ENCODE measurements at places on chromosomes 16 and 17.

DNA sequence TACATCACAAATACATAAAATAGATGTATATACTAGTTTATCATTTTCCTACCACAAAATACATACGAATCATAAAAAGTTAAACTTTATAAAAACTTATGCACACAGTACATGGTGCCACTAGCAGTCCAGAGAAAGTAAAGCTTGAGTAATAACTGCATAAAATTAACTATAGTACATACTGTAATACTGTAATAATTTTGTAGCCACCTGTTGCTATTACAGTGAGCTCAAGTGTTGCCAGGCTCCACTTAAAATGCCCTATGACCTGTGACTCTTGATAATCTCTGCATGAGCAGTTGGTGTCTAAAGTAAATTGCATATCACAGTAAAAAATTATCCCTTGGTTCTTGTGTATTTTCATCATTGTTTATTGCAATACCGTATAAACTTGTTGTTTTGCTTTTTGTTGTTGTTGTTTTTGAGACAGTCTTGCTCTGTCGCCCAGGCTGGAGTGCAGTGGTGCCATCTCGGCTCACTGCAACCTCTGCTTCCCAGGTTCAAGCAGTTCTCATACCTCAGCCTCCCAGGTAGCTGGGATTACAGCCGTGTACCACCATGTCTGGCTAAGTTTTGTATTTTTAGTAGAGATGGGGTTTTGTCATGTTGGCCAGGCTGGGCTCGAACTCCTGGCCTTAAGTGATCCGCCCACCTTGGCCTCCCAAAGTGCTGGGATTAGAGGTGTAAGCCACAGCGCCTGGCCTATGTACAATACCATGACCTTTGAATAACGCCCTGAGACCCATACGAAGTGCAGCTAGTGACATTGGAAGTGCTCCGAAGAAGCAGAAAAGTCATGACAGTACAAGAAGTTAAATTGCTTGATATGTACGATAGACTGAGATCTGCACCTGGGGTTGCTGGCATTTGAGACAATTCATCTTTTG is 6.6 kb downstream of the LUC7L3 start:
- DNase-seq: no peak

DNA sequence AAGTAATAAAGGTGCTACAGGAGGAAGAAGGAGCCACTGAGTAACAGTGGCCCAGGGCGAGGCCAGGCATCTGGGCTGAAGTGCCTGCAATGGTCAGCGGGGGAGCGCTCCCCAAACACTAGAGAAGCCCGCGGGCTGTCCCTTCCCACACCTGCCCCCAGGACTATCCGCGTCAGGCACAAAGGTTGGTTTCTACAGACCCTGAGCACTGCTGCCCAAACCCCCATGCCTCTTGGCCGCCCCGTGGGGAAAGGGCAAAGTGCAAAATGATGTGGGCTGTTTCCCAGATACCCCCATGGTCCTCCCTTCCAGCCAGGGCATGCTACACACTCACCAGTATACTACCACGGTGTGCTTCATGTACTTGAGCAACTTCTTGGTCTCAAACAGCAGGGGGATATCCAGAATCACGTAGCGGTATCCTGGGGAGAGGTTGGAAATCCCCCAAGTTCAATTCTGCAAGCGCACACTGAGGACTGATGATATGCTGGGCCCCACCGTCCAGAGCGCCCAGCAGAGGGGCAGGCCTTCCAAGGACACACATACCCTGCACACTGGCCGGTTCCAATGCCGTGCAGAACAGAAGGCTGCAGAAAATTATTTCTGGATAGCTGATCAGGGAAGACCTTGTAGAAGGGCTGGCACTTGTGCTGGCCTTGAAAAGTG is 21.5 kb downstream of the DCAKD start:
- no peak for DNase-seq

- no peak for DNase-seq
These were observed 16.9 kb upstream of the LCMT1 start for GRCh38 chr16:25094596-25094995.

- DNase-seq: no peak
These were observed 78.1 kb upstream of the ZFHX3 start for GRCh38 chr16:73125850-73126524.

- peak; percentile 21 for DNase-seq
These were observed at the start of gene FKBP10 for GRCh38 chr17:41812381-41813151. Gene FKBP10 (plus strand): TSS chr17:41813004. CDS start chr17:41813035, 31 bp downstream.

DNA sequence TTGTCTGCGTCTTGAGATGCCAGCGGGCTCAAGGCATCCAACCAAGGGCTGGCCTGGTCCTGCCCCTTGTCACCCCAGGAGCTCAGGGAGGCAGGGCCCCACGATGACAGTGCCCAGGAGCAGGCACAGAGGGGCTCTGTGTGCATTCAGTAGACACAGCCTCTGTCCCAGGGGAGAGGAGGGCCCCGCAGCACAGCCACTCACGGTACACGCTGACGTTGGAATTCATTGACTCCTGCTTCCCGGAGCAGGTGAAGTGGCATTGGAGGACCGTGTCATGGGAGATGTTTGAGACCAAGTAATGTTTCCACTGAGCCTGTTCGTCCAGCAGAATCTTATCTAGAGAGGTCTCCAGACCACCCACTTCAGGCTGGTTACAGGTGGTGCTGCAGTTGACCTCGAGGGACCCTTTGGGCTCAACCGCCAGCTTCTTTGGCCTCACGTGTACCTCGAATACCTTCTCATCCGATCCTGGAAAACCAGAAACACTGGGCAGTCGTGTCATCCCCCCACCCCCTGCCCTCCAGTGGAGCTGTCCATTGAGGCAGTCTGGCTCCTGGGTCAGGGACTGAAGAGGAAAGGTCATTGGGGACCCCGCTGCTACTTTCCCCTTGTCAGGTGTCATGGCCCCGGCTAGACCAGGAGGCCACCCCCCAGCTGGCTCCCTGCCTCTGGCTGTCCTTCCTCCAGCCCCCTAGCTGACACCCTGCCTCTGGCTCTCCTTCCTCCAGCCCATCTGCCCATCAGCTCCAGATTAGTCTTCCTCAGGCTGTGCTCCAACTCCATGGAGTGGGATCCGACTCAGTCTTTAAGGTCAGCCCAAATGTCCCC is 7.0 kb downstream of the PRR29 start:
- no peak for DNase-seq

GRCh38 chr16:86898386-86898785 is 320.0 kb downstream of the FOXL1 start:
- DNase-seq: no peak

DNA sequence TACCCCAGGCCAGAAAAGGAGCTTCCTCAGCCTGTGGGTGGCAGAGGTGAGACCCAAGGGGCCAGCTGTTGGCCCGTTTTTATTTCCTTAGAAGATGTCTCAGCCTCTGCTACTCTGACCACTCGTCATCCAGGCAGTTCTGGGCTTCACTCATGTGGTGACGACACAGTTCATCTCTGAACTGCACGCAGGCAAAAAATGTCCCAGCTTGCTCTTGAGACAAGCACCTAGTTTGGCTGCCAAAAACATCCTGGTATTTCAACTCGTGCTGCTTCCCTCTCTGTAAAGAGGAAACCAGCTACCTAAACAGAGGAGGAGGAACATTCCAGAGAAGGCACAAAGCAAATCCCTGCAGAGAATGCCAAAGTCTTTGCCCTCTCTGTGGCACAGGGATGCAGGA is 125.7 kb downstream of the XYLT1 start:
- DNase-seq: no peak

- no peak for DNase-seq
These were observed 54.0 kb downstream of the DUSP14 start for GRCh38 chr17:37543637-37544052.
